ENCODE measurements at places on chromosomes 2 and 18.

- DNase-seq: no peak
Measured at GRCh38 chr2:106995556-106995955, 109.6 kb upstream of the ST6GAL2 start.

DNA sequence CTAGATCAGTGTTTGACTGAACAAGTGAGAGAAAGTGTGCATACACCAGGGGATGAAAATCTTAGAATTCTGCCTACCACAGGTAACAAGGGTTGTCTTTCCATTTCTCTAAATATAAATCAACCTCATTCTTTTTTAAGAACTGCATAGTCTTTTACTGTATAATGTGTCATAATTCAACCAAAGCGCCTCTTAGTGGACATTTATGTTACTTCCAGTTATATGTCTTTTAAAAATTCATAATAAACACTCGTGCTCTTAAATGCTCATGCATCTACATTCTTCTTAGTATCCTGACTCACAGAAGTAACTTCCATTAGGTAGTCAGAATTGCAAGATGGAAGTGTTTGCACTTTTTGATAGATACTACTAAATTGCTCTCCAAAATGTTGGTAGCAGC is 76.2 kb downstream of the CHRNA1 start:
- no peak for DNase-seq

DNA sequence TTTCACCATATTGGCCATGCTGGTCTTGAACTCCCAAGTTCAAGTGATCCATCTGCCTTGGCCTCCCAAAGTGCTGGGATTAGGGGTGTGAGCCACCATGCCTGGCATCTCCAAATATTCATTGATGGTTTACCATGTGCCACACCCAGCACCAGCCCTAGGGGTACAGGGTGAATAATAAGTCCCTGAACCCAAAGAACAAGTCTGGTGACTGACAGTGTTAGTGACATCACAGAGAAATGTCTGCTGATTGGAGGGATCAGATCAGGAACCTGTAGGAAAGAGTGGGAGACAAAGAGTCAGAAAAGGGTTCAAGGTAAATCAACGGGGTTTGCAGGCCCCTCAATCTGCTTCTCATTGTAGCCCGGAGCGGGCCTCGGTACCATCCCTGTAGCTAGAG is 118.4 kb upstream of the NABP1 start:
- no peak for DNase-seq

DNA sequence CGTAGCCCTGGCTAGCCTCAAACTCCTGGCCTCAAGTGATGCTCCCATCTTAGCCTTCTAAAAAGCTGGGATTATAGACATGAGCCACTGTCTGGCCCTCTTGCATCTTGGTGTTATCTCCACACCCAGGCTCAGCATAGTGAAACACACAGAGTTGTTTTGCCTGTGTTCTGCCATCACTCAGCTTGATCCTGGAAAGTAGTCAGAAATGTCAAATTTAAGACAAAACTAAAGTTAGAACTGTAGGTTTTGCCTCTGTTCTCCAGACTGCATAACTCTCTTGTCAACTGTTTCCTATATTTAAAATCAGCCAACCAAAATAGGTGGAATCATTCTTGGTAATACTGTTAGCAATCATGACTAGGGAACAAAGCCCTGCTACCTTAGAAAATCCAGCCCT is 72.1 kb upstream of the GULP1 start:
- no peak for DNase-seq

- no peak for DNase-seq
Measured at GRCh38 chr2:110768591-110768990, 36.2 kb downstream of the ACOXL start.

- DNase-seq: no peak
Measured at GRCh38 chr18:58516514-58517285, 112.2 kb downstream of the ALPK2 start.

GRCh38 chr18:4444306-4444705 is 10.8 kb downstream of the DLGAP1 start:
- DNase-seq: no peak

- peak; percentile 61 for DNase-seq
Measured at GRCh38 chr18:79988451-79989194, at the start of gene TXNL4A. TSS of gene TXNL4A (minus strand) at chr18:79988563. CDS start at chr18:79988392, 171 bp downstream.

DNA sequence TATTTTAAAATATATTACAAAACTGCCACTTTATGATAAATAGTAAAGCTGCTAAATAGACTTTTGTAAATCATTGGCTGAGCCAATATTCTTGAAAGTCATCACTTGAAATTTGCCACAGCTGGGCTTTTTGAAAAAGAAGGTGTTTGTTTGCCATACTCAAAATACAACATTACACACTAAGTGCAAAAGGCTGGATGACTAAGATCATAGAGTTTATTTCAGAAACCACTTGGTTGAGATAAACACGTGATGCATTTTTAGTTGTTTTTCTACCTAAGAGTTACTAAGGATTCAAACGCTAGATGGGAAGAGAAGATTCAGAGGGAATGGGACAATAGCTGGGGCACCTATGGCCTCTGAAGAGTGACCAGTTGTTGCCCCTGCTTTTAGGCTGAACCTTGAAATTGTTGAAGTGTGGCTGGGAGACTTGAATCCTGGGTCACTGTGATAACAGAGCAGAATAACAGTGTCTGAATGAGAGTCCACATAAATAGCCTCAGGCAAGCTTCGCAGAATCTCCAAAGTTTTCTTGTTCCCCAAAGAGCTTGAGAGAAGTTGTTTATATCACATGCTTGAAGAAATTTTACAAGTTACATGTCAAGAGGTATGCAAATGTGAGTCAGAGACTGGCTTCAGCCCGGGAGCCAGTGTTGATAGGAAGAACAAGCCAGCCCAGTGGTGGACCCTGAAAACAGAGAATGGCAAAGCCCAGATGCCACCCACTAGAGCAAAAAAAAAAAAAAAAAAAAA is 409.8 kb downstream of the GPD2 start:
- no peak for DNase-seq

All from stimulated activated CD4-positive, alpha-beta T cell treated with anti-CD3 and anti-CD28 coated beads, Interleukin-1b, Interleukin-23, amount 100 ng/mL, for 1 hour (primary cell).